ENCODE measurements at places on chromosomes 6 and 20.

DNA sequence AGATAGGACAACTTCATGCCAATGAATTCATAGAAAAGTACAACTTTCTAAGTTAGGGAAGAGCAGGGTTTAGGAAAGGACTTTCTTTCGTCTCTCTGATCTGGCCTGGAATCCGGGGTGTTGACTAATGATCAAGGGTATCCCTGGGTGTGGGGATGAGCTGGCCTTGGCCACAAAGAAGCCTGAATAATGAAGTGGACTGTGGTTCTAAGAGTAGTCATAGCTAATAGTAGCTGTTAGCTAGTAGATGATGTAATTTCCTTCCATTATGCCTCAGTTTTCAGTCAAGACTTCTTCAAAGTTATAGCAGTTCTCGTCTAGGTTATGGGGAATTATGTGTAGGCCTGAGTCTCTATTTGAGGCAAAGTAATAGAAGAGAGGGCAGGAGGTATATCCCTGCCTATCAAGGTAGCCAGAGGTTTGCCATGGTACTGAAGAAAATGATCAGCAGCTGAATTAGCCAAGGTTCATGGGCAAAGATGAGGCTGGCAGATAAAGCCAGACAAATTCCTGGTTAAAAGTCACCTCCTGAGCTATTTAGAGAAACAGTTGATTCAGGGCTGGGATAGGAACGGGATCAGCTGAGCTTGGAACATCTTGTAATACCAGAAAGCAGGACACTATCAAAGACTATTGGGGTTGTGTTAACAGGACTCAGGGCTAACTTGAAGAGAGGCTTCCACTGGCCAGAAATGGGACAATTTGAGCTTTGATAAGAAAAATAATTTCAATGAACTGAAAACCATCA is 18.7 kb upstream of the TRPC4AP start:
- DNase-seq = no peak

DNA sequence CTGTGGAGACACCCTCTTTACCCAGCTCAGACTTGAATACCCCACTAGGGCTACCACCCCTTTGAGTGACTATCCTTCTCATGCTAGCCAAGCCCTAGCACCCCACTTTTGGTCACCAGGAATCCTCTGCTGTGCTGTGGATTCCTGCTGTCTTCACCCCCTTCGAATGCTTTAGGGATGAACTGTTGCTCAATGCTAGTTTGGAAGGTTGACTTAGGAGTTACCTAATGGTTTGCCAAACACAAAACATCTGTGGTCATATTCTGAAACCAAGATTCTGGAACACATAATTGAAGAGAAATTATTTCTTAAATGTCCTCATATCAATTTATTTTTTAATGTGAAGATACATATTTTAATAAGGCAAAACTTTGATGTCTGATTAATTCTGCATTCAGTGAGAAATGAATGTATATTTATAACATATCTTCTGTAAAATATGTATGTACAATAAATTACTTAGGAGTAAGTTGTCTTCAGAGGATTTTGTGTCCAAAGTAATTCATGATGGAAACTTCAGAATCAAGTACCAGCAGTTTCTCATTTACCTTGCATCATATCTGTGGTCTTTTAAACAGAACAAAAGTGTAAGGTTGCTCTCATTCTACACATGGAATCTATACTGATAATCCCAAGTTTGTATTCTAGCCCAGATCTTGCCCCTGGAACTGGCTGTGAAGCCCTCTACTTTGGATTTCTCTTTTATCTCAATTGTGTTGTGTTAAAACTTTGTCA is 46.9 kb downstream of the TMEM200A start:
- no peak for DNase-seq

DNA sequence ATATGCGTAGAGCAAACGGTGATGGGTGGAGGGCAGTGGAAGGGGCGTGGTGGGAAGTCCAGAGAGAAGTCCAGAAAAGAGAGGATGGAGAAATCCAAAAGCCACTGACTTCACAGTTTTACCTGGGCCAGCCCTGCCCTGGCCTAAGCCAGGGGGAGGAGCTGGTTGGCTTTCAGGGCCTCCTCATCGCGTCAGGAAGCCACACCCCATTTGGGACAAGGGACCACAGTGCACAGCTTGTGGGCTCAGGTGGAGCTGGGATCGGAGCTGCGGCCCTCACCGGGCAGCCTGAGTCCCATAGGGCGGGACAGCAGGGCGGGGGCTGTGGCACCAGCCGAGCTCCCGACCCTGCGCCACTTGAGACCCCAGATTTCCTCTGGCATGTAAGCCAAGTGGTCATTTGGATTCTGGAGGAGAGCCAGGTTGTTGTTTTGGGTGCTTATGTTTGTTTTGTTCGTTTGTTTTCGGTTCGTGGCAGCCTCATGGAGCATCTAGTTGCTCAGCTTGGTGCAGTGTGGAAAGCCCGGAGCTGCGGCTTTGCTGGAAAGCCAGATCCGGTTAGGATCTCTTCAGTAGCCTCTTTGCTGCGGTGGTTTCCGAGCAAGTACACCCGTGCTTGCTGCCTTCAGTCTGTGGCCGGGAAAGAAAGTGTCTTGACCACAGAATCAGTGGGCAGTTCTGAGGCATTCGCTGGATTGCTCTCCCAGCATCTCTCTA is 42.2 kb downstream of the RIOK1 start:
- no peak for DNase-seq

GRCh38 chr6:33433544-33434191 is 13.8 kb downstream of the SYNGAP1 start:
- DNase-seq = no peak

DNA sequence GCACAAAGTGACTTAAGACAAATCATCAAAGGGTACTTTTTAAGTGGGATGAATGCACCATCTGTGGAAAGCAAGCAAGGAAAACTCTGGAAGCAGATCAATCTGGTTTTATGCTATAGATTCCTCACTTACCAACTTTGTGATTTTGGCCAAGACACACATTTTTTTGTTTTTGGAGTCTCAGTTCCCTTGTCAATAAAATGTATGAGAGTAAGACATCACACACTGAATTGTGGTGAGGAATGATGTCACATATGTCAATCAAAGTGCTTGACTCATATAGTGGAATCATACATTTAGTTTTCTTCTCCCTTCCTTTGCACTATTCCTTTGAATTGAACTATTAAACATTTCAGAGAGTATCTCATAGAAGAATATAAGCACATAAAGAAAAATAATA is 620.5 kb upstream of the CITED2 start:
- DNase-seq = no peak

DNA sequence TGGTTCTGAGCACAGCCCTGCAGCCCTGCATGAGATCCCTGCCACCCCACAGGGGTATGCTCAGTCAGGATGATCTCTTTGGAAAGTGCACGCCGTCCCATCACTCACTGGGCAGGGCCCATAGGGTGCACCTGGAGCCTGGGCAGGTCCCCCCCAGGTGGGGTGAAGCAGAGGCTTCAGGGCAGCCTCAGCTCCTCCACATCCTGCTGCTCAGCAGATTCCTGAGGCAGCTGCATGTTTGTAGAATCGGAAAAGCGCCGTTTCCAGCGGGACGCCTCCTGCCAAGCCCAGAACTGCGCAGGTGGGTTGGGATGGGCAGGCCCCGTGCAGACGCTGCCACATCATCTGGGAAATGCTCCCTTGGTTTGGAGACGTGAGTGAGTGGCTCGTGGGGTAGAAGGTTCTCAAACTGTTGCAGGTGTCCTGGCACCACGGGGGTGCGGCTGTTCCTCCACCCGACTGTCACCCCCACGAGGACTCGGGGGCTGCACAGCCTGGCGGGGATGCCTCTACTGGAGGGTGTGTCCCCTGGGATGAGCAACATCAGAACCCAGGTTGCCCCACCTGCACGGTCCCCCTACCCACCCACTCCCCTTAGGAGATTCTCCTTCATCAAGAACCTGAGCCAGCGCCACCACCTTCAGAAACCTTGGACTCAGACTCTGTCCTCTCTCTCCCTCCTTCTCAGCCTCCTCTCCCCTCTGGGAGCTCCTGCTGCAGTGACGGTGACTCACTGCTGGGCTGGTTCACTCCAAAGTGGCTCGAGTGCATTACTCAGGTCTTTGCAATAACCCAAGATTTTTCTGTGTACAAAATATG is 334.1 kb downstream of the TAF4 start:
- DNase-seq = no peak

- no peak for DNase-seq
Observed at GRCh38 chr20:53850319-53850718, 220.1 kb downstream of the BCAS1 start.

GRCh38 chr6:38080889-38081288 is 261.4 kb downstream of the ZFAND3 start:
- DNase-seq = no peak

GRCh38 chr20:59574308-59574707 is 30.0 kb upstream of the PHACTR3 start:
- no peak for DNase-seq

DNA sequence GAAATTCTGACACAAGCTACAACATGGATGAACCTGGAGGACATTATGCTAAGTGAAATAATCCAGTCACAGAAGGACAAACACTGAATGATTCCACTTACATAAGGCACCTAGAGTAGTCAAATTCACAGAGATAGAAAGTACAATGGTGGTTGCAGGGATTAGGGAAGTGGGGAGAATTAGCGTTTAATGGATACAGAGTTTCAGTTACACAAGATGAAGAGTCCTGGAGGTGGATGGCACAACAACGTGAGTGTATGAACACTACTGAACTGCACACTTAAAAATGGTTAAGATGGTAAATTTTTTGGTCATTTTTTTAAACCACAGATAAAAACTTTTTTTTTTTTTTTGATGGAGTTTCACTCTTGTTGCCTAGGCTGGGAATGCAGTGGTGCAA is 24.7 kb downstream of the MOCS3 start:
- no peak for DNase-seq

DNA sequence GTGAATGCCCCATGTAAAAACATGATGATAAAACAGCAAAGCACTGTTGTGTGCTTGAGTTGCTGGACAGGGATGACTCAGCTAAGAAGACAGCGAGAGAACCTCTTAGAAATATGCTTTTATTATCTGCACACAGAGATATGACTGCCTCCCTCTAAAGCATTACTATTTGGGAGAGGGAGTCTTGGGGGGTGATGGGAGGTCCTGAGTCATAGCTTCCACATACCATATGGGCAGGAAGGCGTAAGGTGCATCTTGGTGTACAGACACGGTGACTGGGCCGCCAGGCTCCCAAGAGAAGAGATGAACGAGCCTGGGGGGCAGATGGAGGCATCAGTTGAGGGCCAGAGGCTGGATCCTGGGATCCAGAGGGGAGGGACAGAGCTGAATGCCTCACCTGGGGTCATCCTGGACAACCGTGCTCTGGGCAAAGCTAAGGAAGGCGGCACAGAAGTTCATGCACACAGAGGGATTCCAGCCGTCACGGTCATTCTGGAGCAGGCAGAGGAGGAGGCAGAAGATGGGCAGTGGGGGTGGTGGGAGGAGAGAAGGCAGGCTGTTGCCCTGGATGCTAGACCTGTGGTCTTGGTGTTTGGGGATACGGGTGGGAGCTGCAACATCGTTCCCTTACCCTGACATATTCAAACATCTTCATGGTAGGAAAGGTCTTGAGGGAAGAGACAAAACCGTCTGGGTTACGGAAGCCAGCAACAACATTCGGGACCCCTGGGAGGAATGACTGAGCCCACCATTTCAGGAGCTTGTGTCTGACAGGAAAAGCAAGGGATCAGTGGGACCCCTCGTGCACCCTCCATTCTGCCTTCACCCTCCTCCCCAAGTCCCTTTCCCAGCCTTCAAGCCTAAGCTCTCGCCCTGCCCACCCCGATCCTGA is 2.0 kb downstream of the DXO start:
- DNase-seq = no peak

DNA sequence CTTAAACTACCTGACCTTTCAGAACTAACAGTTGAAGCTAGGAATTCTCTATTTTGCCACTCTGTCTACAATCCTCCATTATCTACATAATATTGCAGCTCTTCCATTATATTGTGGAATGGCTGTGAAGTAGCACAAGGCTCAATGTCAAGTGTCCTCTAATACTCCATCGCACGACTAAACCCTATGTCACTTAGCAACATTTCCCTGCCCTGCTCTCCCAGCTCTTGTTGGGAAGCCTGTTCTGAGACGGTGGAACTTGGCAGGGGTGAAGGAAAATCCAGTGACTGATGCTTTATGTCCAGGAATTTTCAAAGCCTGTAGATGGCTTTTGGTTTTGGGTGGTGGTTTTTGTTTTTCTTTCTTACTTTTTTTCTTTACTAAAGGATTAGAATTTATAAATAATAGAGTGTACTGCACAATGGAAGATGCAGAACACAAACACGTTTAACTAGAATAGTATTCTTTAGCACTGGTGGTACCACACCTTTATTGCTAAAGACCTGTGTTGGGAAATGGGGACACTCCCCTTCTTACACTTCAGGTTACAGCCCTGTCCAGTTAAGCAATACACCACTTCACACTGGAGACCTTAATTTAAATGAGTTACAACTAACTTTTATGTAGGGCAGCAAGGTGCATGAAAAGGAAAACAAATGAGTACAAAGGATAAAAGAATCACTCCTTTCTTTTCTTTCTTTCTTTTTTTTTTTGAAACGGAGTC is 20.7 kb upstream of the AMD1 start:
- no peak for DNase-seq

Measured in right forelimb (tissue), 1 donor.